Bladder microvascular endothelial cell (primary cell): ENCODE measurements at places on chromosomes 4 and X. TPM values are rescaled to one million over a fixed set of nuclear protein-coding genes. Genes with fewer than 3 reads are reported as not detected.

Gene RXFP1
- not detected in 2 replicates for total RNA-seq

Gene ARFIP1
- total RNA-seq, result 27.0 and 28.5 TPM in 2 replicates

Gene GYPB
- total RNA-seq, result not detected in 2 replicates

Gene GUCY1A1
- 0.65 and 33.7 TPM in 2 replicates for total RNA-seq

Gene PAGE2
- total RNA-seq, result not detected in 2 replicates

Gene CLDN22
- not detected in 2 replicates for total RNA-seq

Gene GPR78
- total RNA-seq, result not detected in 2 replicates

Gene PABPC4L
- total RNA-seq, result 1.4 and 1.5 TPM in 2 replicates

Gene WFS1
- 26.6 and 109 TPM in 2 replicates for total RNA-seq

Gene EVC2
- total RNA-seq, result 2.3 and 10.7 TPM in 2 replicates

Gene SH2D1A
- not detected in 2 replicates for total RNA-seq

Gene ENPP6
- not detected in 2 replicates for total RNA-seq

Gene NCAPG
- total RNA-seq, result 29.7 and 34.2 TPM in 2 replicates

Gene HAND2
- total RNA-seq, result not detected in 2 replicates

Gene GIMD1
- not detected in 2 replicates for total RNA-seq

Gene FAAH2
- total RNA-seq, result 0.16 and 0.50 TPM in 2 replicates

Gene MAPK10
- under 0.01 and 0.16 TPM in 2 replicates for total RNA-seq

Gene TEC
- total RNA-seq, result 1.8 and 2.3 TPM in 2 replicates

Gene SLC10A6
- 0.25 and 3.1 TPM in 2 replicates for total RNA-seq

Gene TLR3
- 1.6 and 1.9 TPM in 2 replicates for total RNA-seq

Gene CD99
- 242 and 300 TPM in 2 replicates for total RNA-seq

Gene TRAM1L1
- total RNA-seq, result 0.16 and 1.4 TPM in 2 replicates

Gene PABPC1L2A
- total RNA-seq, result not detected in 2 replicates

Gene DUSP9
- under 0.01 and 0.13 TPM in 2 replicates for total RNA-seq

Gene GLRA2
- not detected in 2 replicates for total RNA-seq

Gene PNMA6A
- total RNA-seq, result 0.32 and 0.94 TPM in 2 replicates

Gene NOX1
- not detected in 2 replicates for total RNA-seq

Gene KLHL4
- total RNA-seq, result 3.9 and 87.8 TPM in 2 replicates

Gene TLR6
- 0.31 and 0.81 TPM in 2 replicates for total RNA-seq

Gene ADH4
- total RNA-seq, result not detected in 2 replicates

Gene HMX1
- not detected in 2 replicates for total RNA-seq
